Activated CD4-positive, alpha-beta T cell treated with anti-CD3 and anti-CD28 coated beads for 36 hours (primary cell): ENCODE measurements at places on chromosomes 3 and 15. TPM values are rescaled to one million over a fixed set of nuclear protein-coding genes. Genes with fewer than 3 reads are reported as not detected.

- DNase-seq: no peak
Observed at GRCh38 chr3:184040010-184040409, 8.5 kb downstream of the HTR3D start.

FHIT gene
- total RNA-seq: 10.2 TPM

GRCh38 chr15:66865622-66866611 is 163.9 kb downstream of the SMAD6 start:
- DNase-seq: no peak

DAZL gene
- total RNA-seq: not detected

GRCh38 chr3:182384221-182384620 is 409.1 kb upstream of the ATP11B start:
- DNase-seq: no peak

IFT80 gene
- total RNA-seq: 18.1 TPM

DNA sequence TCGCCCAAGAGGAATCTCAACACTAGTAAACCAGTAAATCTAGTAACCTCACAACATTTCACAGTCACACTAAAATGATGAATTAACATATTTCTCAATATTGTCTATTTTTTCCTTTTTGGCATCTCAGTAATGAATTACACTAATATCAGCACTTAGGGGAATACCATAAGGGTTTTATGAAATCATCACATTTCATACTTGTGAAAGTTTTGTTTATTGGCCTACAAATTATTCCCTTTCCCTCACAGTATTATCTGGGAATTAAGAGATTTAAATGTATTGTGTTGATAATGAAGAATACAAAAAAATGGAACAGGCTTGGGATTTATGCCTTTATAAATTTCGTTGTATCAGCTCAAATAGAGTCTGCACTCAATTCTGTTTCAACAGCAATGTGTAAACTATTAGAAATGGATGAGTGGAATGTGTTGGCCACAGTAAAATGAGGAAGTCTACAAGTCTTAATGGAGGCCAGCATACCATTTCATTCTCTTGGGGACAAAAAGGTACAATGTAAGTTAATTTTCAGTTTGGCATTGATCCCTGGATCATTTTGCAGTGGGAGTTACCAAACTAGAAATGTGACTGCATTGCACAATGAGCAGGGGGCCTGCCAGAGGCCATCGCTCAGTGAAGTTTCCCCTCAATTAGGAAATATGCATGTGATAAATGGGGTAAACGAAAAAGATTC is 195.4 kb downstream of the FMN1 start:
- DNase-seq: no peak

CLSTN2 gene
- total RNA-seq: not detected

- no peak for DNase-seq
Observed at GRCh38 chr3:165451371-165452070, 255.3 kb upstream of the SLITRK3 start.

DNA sequence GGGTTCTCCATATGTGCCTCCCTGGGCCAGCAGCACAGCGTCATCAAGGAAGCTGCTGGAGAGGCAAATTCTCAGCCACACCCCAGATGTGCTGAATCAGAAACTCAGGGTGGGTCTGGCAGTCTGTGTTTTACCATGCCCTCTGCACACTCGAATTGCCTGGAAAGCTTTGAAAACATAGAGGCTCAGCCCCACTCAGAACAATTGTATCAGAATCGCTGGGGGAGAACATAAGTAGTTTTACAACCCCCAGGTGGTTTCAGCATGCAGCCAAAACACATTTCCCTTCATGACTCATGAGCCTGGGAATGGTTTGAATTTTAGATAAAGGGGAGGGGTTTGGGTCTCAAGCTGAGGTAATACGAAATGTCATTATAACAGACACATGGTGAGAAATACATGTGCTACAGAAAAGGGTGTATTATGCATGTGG is 9.6 kb downstream of the TGM4 start:
- DNase-seq: no peak

GRCh38 chr15:69475769-69476358 is 23.2 kb downstream of the RPLP1 start:
- peak; percentile 83 for DNase-seq

TMEM45A gene
- total RNA-seq: 2.2 TPM

- DNase-seq: no peak
Observed at GRCh38 chr3:190323246-190323626, 990 bp upstream of the CLDN1 start.

- no peak for DNase-seq
Observed at GRCh38 chr3:50853936-50854335, 179.2 kb downstream of the DOCK3 start.

- DNase-seq: no peak
Observed at GRCh38 chr3:185188816-185189215, 36.0 kb upstream of the C3orf70 start.

GRCh38 chr15:63380151-63380807 is 1.4 kb downstream of the CA12 start:
- no peak for DNase-seq

DNA sequence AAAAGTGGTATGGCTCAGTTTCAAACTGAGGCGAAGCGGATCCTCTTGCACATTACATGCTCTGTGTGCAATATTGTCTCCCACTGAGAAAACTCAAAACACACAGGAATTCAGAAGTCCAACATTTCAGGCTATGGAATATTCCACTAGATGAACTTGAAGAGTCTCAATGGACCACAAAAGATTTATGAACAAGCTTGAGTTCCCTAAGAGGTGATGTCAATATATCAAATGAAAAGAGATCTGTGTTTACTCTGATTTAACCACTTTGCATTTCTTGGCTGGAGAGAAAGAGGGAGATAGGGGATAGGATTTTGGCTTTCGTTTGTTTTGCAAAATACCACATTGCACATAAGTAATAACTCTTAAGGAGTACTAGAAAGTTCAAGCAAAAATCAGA is 20.3 kb downstream of the PDZRN3 start:
- DNase-seq: no peak

GRCh38 chr15:76566276-76566675 is 229.7 kb downstream of the ISL2 start:
- no peak for DNase-seq

- no peak for DNase-seq
Observed at GRCh38 chr3:4642611-4643010, 149.5 kb downstream of the ITPR1 start.

RAB43 gene
- total RNA-seq: 32.1 TPM

DNA sequence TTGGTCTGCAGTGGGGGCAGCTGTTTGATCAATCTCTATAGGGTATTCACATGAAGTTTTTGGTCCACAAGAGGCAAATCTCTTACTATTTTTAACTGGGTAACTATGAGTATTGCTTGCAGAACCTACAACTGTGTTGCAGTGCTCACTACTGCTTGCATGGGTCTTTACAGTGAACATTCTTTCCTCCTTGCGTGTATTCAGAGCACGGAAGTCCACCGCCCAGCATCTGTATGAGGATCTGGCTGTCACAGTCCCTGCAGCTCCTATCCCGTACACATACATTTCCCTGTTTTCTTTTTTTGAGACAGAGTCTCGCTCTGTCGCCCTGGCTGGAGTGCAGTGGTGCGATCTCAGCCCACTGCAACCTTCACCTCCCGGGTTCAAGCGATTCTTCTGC is 449.9 kb downstream of the FGF12 start:
- no peak for DNase-seq

DNA sequence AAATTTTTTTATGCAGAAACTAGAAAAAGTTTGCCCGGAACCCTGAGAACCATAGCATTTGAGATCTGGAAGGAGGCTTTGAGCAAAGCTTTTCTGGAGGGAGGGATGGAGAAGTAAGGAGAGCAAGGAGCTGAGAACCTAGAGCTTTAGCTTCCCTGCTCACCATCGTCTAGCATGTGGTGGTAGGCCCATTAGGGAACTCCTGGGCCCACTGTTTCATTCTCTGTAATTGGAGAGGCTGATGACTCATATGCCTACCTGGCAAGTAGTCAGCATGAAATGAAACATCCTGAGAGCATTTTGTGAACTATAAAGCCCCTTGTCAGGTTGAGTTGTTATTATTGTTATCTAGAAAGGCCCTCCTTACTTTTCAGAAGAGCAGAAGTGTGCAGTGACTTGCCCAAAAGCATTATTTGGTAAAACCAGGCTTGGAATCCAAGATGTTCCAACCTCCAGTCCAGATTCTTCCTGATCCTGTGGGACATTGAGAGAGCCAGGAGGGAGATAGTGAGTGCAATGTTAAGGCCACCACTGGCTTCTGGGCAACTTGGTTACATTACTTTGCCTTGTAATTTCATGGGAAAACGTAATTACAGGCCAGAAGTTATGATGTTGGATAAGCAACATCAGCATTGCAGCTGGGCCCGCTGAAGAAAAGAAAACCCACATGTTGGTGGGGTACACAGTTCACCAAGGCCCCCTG is 104.5 kb upstream of the BFSP2 start:
- DNase-seq: peak; percentile 30

DNA sequence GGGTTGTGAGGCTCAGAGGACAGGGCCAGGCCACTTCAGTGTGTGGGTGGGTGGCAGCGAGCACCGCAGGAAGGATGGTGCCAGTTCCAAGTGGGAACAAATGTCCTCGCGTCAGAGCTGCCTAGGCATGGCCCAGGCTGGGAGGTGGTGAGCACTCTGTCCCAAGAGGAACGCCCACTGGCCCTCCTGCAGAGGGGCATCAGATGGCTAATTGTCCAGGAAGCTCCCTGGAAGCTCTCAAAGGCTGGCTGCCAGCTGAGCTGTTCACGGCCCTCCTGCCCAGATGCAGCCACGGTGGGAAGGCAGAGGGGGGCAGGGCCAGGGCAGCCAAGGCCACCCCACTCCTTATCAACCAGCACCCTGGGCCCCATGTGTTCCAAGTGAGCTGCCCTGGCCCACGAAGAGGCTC is 55.2 kb downstream of the IQSEC1 start:
- DNase-seq: no peak

DNA sequence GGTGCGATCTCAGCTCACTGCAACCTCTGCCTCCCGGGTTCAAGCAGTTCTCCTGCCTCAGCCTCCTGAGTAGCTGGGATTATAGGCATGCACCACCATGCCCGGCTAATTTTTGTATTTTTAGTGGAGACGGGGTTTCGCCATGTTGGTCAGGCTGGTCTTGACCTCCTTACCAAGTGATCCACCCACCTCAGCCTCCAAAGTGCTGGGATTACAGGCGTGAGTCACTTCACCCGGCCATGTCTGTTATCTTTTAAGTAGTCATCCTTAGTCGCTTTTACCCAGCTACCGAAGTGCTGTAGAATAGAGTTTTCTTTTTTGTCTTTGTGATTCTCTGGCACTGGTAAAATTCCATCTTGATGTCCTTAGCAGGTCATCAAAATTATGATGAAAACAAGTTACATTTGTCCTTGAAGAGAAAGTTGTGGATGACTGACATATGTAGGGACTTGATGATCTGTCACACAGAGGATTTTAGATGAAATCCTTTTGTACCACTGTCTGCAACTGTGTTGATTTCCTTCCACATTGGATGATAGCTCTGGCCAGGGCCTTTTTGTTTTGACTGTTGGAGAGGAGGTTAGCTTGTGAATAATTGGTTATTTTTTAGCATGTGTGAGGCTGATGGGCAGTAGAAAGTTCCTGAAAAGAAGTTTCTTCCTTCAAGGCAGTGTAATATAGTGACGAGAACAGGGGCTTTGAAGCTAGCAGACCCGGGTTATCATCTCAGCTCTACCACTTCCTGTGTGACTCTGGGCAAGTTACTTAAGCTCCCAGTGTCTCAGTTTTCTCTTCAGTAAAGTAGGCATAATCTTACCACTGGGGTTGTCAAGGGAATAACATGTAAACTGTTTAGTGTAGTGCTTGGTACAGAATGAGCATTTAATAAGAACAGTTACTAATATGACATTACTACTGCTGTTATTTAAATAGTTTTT is 18.8 kb downstream of the ATG7 start:
- DNase-seq: peak; percentile 35

GRCh38 chr3:107410606-107411005 is 33.4 kb downstream of the CCDC54 start:
- no peak for DNase-seq

- DNase-seq: no peak
Observed at GRCh38 chr3:126128504-126129397, 44.8 kb upstream of the SLC41A3 start.

DNA sequence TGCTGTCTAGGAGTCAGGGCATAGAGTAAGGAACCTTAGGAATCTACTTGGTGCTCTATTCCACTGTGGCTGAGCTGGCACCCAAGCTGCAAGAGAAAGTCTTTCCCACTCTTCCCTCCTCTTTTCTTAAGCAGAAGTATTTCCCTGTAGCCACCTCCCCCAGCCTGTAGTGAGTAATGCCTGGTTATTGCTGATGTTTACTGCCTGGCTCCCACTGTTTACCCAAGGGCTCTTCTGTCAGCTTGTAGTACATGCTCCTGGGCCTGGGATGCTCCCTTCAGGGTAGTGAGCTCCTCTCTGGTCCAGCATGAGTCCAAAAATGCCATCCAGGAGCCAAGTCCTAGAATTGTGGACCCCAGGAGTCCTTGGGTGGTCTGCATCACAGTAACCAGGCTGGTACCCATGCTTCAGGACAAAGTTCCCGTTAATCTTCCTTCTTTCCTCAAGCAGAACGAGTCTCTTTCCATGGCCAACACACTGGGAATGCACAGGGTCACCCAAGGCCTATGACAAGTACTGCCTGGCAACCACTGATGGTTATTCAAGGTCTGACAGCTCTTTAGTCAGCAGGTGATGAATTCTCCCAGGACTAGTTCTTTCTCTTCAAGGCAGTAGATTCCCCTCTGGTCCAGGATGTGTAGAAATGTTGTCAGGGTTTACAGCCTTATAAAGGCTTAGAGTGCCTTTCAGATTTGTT is 17.6 kb downstream of the GALK2 start:
- DNase-seq: no peak

GRCh38 chr3:45546126-45546620 is 48.4 kb upstream of the LIMD1 start:
- no peak for DNase-seq

PTX3 gene
- total RNA-seq: 0.18 TPM
